ENCODE measurements at places on chromosomes 7 and 10.

DNA sequence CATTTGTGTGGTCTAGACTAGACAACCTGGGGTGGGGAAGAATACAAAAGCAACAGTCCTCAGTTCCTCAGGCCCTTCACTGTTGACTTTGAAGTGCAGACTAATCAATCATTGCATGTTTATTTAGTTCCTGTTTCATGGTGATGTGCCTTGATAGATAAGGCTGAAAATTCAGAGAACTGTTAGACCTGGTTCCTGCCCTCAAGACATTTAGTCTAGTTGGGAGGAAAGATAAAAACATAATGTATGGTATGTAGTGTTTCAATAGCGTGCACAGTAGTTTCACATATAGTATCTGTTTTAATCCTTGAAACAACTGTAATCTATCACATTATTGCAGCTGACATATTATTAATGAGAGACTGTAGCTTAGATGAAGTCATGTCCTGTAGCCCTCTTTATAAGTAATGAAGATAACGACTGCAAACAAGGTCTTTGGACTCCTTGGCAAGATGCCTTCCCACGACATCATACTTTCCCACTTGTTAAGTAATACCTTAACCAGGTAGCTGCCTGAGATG lies 124.0 kb downstream of the CELF2 start:
- no peak for DNase-seq

- no peak for DNase-seq
These were observed 22.5 kb upstream of the ADRB1 start for GRCh38 chr10:114021154-114021553.

DNA sequence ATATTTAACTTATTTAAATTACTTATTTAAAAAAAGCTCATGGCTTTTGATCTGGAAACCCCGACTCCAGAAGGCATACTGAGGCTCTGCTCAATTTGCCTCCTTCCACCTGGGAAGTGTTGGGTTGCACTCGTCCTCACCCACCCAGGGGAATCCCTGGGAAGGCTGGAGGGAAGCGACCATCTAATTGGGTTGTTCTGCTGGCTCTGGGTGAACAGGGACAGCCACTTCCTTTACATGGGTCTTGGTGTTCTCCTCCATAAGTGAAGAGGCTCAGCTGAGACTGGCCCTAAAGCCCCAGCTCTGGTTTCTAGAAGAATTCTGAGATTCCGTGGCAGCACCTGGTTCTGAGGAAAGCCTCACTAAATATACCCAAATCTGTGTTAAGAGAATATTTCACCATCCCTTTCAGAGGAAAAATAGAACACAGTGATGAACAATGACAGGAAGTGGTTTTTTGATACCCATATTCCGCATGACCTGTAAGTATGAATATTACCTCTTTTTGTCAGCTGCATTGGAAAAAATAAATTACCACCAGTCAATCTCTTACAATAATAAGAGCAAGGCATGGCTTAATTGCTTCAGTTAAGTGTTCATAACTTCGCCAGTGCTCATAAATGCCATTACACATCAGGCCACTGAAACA lies 131.1 kb upstream of the SHH start:
- no peak for DNase-seq

GRCh38 chr7:134300988-134301387 lies 15.7 kb downstream of the SLC35B4 start:
- DNase-seq: no peak

GRCh38 chr10:24311888-24312287 lies 103.0 kb downstream of the KIAA1217 start:
- DNase-seq: no peak

GRCh38 chr7:31493714-31494181 lies 20.1 kb upstream of the ITPRID1 start:
- no peak for DNase-seq

DNA sequence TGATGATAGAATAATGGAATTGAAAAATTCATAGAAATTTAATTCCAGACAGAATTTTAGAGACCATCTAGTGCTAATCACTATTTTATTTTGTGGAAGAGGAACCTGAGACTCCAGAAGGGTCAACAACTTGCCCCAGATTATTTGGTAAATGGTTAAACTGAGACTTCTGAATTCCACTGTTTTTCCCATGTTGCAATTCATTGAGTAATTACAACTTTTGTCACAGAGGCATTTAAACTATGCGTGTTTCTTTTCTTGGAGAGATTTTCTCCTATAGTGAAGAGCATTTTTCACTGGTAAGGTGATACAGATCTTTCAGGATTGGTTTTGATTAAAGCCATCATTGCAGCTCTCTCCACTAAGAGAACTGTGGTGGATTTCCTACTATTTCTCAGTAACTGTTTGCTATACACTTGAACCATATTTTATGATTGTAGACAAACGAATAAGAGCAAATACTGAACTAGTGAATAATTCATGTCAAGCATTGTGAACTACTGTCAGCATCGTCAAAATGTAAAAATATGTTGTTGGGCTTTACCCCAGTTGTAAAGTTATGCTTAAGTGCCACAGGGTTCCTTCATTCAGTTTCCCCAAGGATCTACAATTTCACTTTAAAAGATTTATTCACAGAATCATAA lies 26.5 kb downstream of the LRGUK start:
- peak; percentile 19 for DNase-seq

- DNase-seq: no peak
These were observed 22.0 kb upstream of the LMTK2 start for GRCh38 chr7:98084631-98085030.

Data from fibroblast of gingiva (primary cell).